ENCODE measurements at places on chromosomes 1 and 21.

GRCh38 chr1:179921981-179922872 lies 32.4 kb upstream of the CEP350 start:
- no peak for DNase-seq

GRCh38 chr21:41393876-41394465 lies 32.1 kb upstream of the MX1 start:
- DNase-seq, result no peak

DNA sequence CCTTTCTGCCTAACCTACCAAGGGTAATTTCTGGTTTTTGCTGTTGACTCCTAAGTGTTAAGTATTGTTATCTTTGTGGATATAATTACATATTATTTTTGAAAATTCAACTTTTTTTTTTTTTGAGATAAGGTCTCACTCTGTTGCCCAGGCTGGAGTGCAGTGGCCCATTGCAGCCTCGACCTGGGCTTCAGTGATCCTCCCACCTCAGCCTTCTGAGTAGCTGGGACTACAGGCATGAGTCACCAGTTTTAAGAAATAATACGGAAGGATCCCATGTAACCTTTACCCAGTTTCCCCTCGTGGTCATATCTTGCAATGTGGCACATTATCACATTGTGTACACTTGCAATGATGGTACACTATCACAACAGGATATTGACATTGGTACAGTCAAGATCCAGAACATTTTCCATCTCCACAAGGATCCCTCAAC lies 3.1 kb downstream of the CHD1L start:
- DNase-seq, result no peak

GRCh38 chr1:6134741-6135510 lies 45.2 kb downstream of the CHD5 start:
- DNase-seq, result no peak

- no peak for DNase-seq
Observed at GRCh38 chr1:51858892-51859291, 19.6 kb downstream of the NRDC start.

- DNase-seq, result no peak
Observed at GRCh38 chr1:186680245-186681061, at the start of gene PTGS2. Gene PTGS2 (minus strand): TSS chr1:186680423. CDS start chr1:186680290, 133 bp downstream.

GRCh38 chr1:202189918-202190715 lies 3.5 kb upstream of the LGR6 start:
- no peak for DNase-seq

DNA sequence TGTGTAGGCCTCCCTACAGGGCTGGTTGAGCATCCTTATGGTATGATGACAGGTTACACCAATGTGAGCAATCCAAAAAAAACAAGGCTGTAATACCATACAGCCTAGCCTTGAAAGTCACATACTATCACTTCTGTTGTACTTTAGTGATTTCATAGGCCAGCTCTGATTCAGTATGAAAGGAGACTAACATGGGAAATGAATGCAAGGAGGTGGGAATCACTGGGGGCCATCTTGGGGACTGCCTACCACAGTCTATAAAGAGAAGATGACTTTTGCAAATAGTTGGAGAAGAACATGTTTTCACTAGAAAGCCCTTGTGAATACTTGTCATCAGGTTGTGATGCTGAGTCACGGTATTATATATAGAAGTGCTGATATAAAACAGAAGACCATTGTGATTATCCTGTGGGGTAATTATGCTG lies 270.7 kb downstream of the S1PR1 start:
- DNase-seq, result no peak

DNA sequence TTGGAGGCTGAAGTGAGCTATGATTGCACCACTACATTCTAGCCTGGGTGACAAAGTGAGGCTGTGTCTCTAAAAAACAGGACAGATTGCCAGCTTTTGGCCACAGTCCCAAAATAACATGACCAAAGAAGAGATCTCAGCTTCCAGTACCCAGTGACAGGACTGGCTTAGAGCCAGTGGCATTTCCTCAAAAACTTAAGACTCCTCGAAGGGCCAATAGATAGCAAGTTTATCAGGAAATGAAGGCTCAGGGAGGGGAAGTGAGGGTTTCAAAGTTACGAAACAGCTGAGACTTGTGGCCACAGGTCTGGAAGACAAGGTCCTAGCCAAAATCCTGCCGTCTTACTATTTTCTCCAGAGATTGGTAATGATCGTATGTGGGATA lies 6.3 kb upstream of the TMEM39B start:
- no peak for DNase-seq

DNA sequence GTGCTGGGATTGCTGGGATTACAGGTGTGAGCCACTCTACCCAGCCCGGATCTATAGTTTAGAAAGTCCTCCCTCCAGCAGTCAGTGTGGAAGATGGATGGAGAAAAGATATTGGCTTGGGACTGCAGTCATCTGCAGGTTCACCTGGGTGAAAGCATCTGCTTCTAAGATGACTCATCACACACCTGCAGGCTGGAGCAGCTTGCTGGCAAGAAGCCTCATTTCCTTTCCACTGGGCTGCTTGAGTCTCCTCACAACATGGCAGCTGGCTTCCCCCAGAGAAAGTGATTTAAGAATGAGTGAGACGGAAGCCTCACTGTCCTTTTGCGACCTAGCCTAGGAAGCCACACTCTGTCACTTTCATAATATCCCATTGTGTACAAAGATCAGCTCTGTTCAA lies 50.0 kb downstream of the FOXO6 start:
- no peak for DNase-seq
